ENCODE measurements at places on chromosomes 6 and 20.

- DNase-seq = no peak
Observed at GRCh38 chr6:153476243-153476642, 345.2 kb upstream of the RGS17 start.

DNA sequence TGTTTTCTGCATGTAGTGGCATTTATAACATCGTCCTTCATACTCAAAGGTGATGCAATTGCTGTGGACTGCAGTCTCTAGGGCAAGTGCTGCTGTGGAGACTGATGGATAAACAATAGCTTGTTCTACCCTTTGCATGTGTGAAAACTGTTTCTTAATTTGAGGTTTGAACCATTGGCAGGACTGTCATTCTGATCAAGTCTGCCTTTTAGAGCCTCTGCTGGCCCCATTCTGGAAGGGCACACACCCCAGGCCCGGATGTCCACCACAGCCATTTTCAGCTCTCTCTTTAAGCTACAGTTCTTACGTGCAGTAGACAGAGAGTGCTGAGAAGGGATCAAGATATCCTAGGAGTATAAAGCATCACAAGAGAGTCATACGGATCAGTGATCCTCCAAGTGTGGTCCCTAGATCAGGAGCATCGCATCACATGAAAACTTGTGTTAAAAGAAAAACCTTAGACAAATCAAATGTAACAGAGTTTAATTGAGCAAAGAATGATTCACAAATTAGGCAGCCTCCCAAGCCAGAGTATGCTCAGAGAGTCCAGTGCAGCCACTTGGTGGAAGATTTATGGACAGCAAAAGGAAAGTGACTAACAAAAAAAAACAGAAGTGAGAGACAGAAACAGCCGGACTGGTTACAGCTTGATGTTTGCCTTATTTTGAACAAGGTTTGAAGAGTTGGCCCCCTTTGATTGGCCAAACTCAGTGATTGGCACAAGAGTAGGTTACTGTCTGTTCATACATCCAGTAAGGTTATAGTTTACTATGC, 52.0 kb downstream of the FRK start:
- DNase-seq = no peak

DNA sequence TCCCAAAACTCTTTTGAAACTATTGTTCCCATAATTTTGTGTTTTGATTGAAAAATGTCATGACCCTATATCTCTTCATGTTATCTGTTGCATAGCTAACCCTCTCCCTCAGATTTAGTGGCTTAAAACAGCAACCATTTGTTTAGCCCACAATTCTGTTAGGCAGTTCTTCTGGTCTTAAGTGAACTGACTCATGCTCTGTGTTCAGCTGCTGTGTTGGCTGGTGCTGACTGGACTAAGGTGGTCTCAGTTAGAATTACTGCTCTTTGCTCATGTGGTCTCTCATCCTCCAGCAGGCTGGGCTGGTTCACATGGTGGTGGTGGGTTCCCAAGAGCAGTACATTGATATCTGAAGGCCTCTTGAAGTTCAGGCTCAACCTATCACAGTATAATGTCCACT, 80.8 kb downstream of the KHDC1L start:
- no peak for DNase-seq

- DNase-seq = no peak
Observed at GRCh38 chr6:45667300-45667699, 289.6 kb upstream of the SUPT3H start.

- DNase-seq = no peak
Observed at GRCh38 chr6:30847421-30847970, 36.8 kb upstream of the DDR1 start.

DNA sequence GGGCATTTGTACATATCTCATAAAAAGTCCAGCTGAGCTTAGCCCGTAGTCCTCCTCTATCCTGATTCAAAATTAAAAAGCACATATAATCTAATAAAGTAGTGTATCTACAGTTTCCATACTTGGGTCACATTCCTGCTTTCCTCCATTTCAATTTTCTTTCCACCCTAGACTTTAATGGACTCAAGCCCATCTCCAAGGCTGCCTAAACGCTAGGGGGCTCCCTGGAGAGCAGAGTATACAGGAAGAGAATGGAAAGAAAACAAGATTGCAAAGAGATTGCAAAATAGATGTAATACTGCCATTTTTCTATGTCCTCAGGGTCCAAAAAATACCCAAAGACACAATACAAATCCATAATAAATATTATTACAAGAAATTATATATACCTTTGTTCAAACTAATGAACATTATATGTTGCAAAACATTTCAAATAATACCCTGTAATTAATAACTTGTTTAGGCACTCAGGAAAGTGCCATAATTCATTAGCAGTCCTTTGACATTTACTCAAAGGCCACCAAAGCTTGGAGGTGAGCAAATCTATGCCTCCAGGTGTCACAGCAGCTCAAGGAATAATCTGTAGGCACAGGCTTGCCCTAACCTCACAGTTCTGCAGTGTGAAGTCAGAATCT, 2.4 kb upstream of the MCM3 start:
- DNase-seq = peak; percentile 70

DNA sequence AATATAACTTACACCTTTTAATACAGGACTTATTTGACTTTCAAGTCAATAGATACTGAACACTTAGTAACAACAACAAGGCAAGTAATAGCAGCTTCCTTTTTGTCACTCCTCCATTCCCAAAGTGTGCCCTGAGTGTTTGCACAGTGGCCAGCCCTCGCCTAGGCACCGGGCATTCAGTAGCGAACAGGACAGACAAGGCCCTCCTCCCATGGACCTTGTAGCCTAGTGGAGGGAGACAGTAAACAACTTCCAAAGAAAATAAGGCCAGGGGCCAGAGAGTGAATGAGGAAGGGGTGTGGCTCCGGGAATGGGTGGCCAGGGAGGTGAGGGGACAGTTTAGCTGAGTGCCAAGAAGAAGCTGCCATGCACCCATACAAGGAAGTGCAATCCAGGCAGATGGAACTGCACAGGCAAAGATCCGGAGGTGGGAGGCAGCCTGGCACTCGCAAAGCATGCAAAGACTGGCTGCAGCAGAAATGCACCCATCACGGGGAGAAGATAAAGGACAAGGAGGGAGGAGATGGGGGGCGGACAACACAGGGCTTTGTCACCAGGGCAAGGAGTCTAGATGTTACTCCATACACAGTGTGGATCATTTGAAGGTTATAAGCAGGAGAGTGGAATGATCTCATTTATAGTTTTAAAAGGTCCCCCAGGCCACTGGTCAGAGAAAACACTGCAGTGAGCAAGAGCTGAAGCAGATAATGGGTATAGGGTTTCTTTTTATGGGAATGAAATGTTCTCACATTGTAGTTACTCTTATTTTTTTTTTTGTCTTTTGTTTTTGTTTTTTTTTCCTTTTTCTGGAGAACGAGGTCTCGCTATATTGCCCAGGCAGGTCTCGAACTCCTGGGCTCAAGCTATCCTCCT, 32.2 kb downstream of the ATP9A start:
- no peak for DNase-seq

DNA sequence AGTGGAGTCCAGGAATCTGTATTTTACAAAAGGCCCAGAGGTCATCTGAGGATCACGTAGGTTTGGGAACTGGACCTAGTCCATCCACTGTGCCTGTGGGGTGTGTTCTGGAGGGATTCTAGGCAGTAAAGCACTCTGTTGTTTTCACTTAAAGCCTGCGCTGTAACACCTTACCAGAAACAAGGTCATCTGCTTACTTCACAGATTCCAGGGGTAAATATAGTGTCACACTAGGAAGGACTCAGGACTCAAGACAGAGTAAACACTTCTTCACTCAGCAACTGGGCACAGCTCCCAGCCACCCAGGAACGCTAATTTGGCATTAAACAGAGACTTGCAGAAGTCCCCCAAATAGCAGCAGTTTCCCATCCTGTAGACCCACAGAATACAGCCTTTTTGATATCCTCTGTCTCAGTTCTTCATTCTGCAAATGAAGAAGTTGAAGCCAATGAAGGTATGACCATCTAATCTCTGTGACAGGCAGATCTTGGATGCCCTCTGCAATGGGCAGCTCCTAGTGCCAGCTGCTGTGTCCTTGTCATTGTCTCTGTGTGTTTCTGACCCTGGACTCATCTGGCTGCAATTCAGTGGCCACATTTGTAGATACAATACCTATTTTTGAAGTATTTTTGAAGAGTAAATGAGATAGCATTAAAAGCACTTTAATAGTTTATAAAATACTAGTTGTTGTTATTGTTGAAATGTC, 129.1 kb downstream of the SLC24A3 start:
- no peak for DNase-seq

- DNase-seq = no peak
Observed at GRCh38 chr6:15232836-15233510, 12.9 kb upstream of the JARID2 start.

DNA sequence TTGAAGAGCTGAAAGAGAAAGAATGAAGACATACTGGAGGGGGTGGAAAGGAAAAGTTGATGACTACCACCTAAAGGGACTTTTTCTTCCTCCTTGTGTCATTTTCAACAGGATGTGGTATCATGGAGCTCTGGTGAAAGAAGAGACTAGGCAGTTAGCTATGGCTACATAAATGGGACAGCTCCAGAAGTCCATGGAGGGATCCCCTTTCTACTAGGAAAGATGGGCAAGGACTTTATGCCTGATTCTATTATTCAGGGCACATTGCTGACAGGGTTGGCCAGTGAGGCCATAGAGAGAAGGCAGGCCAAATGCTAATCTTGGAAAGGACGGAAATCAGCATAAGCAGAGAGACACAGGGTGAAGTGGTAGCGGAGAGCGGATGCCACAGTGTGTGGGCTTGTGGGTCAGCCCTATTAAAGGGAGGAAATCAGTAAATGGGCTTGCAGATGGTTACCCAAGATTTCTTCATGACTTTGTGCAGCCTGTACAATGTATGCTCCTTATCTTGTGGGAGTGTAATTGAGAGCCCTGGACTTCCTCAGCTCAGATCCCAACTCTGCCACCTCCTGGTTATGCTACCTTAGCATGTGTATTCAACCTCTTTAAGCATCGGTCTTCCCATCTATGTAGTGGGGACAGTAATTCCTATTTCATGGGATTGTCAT, 77.4 kb upstream of the TMEM170B start:
- no peak for DNase-seq

DNA sequence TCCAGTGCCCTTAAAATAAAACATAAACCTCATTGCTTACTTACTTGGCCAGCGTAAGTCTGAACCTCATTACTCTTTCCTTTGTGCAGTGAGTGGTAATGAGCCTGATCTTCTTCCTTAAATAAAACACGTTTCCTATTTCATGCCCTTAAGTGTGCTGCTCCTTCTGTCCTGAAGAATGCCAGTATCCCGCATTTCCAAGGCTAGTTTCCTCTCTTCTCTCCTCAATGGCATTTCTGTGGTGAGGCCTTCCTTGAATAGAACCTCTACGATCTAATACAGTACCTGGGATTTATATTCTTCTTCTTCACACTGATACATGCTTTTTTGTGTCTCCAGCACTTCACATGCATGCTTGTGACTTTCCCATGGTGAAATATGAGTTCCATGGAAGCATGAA, 523.4 kb upstream of the CDH4 start:
- no peak for DNase-seq

GRCh38 chr6:161660666-161661571, 387.1 kb upstream of the AGPAT4 start:
- DNase-seq = no peak

DNA sequence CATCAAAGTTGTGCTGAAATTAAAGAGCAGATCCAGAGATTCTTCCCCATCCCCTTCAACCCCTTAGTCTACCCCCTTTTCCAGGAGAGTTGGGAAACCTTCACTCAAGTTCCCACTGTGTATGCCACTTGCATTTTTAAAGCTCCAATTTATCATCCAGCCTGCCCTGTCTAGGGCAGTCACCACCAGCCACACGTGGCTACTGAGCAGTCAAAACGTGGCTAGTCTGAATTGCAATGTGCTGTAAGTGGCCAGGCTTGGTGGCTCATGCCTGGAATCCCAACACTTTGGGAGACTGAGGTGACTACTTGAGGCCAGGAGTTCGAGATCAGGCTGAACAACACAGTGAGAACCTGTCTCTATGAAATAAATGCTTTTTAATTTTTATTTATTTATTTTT, 34.9 kb downstream of the ERGIC3 start:
- no peak for DNase-seq

All from activated naive CD4-positive, alpha-beta T cell treated with anti-CD3 and anti-CD28 coated beads, Interleukin-2, amount 50 U/mL, for 16 hours (primary cell).